Dermis blood vessel endothelial cell (primary cell): ENCODE measurements at places on chromosomes 4 and X.

DNA sequence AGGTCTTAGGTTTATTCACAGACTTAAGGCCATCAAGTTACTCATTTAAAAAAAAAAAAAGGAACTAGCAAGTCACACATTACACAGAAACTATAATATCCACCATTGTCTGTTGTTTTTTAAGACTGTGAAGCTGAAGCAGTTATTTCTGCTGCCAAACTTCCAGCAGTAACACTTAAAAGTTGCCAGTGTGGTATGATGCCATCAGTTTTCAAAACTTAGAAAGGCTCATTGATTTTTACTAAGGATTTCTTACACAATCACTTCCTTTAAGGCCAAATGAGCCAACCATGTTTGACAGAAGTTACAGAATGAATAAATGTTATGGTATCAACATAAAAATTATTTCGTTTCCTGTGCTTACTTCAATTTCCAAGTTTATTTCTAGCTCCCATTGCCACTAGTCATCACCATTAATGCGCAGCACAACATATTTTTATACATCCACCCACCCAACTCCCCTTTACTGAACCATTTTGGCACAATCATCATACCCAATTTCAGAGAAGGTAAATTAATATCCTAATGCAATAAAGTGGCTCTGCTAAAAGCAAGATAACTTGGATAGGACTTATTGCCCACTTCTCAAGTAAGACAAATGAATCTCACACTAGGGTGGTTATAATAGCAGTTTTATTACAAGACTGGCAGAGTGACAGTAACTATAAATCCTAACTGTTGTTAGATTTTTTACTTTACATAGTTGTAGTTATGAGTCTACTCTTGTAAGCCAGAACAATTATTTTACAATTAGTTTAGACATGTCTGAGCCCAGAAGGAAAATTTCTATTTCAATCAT lies 13.1 kb downstream of the PDGFC start:
- no peak for DNase-seq

DNA sequence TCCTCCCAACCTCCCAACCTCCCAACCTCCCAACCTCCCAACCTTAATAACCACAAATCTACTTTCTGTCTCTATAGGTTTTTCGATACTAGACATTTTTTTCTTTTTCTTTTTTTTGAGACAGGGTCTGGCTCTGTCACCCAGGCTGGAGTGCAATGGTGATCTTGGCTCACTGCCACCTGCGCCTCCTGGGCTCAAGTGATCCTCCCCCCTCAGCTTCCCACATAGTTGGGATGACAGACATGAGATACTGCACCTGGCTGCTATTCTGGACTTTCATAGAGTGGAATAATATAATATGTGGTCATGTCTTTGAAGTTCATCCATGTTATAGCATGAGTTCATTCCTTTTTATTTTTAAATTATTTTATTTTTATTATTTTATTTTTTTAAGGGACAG lies 39.5 kb upstream of the ZFX start:
- no peak for DNase-seq

DNA sequence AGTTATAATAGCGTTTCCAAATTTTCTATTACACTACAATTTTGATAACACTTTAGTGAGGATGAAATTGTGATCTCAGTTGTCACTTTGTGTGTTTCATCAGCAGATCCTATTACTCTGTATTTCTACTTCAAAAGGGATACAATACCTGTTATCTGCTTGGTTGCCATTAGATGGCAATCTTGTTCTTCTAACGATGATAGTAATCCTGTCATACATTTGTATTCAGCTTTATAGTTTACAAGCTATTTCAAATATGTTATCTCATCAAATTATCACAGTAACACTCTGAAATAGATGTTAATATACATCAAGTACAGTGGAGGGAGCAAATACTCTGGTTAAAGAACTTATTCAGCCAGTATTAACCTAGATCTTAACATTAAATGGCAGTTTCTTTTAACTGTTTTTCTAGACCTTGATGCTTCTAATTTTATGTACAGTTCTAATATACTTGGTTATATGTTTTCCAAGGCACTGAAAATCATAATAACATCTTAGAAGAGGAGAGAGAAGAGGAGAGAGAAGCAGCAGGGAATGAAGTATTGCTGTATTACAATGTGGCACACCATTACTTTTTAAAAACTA lies 292.0 kb downstream of the CCSER1 start:
- peak; percentile 55 for DNase-seq

DNA sequence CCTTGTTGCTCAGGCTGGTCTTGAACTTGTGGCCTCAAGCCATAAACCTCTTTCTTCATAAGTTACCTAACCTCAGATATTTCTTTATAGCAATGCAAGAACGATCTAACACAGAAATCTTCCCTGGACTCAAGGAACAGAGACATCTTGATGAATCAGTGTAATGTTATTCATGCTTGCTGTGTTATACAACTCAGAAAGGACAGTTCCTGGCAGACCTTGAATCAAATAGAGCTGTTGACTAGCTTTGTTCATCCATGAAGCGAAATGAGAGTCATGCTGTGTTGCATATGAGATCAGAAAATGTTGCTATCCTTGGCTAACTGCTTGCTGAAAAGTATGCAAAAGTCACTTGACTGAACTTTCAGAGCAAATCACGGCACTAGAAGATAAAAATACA lies 72.6 kb upstream of the ARHGAP24 start:
- no peak for DNase-seq

- DNase-seq = no peak
Measured at GRCh38 chrX:17743913-17744312, 6.6 kb downstream of the SCML1 start.

GRCh38 chrX:426881-427280 lies 40.2 kb upstream of the PPP2R3B start:
- no peak for DNase-seq

- DNase-seq = no peak
Measured at GRCh38 chrX:130485870-130486269, 84.1 kb downstream of the RBMX2 start.

DNA sequence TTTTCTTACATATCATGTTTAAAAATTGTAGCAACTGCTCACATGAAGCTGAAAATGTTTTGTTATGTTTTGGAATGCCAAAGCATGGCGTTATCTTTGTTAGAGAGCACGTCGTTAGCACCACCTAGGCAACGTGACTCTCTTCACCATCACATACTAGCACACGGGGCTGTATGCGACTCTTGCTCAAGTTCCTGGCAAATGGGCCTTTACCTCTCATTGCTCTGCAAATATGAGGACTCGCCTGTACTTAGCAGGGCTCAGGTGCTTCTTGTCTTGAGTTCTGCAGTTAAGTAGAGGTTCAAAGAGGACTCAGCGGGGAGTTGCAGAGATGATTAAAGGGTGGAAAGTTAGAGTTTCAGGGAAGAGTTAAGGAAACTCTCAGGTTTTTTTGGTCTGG lies 59.4 kb downstream of the CLCN4 start:
- DNase-seq = no peak

GRCh38 chr4:124711471-124712371 lies 811 bp downstream of the ANKRD50 start:
- peak; percentile 82 for DNase-seq

DNA sequence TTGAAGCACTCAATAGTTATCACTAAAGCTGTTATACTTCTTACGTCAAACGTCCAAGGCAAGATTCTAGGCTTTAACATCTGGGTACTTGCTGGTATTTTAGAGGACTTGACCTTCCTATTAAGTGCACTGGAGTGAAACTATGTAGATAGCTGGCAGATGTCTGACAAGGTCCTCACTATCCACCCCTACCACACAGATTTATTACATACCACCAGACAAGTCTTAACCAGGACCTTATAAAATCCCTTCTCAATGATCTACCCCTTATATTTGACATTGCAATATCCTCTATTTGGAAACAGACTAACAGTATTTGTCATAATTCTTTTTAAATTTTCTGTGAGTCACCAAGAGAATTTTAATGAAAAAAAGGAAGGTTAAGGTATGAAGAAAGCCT lies 78.8 kb downstream of the PDGFC start:
- no peak for DNase-seq

- DNase-seq = no peak
Measured at GRCh38 chrX:134287346-134287745, 50.4 kb downstream of the CCDC160 start.

- peak; percentile 83 for DNase-seq
Measured at GRCh38 chr4:143406523-143406922, 69.8 kb downstream of the GAB1 start.

DNA sequence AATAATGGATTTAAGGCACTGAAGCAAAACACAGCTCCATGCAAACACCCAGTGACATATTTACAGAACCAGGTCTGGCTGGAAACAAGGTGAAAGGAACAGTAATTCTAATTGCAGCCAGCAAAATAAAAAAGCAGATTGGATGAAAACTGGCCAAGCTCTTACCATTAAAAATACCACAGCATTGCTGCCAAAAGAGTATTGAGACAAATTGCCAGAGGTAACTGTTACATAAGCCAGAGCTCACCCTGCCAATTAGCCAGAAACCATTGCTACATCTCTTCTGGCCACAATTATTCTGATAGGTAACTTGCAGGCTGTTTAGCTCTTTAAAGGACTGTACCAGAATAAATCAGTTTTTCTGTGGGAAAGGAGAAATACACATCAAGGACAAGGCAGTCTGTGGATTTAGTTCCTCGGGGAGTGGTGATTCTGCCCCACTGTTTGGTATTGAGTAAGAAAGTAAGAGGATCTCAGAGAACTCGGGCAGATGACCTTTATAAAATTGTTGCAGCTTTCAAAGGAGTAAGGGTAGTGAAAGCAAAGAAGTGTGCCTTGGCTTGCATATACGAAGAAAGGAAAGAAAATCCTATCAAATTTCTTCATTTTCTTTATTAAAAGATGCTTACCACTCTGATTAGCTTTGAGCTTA lies 369.5 kb downstream of the PPP3CA start:
- DNase-seq = no peak

DNA sequence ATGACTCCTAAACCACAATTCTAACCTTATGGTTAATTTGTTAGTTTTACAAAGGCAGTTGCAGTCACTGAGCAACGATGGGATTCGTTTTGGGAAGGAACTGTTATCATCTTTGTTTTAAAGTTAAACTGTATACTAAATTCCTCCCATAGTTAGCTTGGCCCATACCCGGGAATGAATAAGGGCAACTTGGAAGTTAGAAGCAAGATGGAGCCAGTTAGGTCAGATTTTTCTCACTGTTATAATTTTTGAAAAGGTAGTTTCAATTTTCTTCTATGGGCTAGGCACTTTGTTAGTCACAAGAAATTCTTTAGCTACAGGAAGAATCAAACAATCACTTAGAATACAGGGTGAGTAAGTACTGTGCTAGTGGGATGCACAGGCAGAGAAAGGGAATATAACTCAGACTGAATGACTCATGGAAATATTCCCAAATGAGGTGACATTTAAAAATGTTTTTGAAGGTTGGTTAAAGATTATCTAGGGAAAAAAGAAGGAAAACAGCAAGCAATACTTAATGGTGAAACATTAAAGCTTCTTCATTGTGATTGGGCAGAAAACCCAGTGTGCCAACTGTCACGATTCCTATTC lies 153.6 kb downstream of the MAGEB17 start:
- DNase-seq = peak; percentile 0

DNA sequence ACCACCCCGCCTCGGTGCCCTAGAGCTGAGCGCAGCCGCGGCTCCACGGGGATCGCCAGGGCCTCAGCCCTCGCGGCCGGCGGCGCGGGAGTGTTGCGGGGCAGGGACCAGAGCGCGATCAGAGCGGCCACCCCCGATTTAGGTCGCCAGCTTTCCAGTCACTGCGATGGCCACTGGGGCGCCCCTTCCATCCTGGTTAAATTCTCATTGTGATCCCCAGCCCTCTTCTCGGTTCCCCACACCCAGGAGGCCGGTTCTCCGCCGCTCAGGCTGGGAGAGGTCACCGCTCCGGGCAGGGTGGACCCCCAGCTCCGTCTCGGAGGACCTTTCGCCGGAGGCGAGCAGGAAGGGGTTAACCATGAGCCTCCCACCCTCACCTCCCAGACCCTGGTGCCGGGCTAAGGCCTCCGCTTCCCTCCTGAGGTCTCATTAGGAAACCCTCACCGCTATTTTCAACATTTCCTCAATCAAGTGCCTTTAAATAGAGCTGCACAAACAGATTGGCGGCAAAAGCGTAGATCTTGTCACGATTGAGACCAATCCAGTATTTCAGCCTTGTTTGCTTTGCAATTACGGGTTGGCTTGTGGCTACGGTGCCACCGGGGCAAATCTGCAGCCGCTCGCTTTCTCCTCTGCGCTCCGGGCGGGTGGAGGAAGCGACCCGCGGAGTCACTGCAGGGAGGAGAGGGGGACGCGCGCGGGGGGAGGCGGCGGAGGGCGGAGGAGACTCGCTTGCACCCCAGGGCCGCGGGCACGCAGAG lies 8.3 kb upstream of the HAND2 start:
- no peak for DNase-seq

DNA sequence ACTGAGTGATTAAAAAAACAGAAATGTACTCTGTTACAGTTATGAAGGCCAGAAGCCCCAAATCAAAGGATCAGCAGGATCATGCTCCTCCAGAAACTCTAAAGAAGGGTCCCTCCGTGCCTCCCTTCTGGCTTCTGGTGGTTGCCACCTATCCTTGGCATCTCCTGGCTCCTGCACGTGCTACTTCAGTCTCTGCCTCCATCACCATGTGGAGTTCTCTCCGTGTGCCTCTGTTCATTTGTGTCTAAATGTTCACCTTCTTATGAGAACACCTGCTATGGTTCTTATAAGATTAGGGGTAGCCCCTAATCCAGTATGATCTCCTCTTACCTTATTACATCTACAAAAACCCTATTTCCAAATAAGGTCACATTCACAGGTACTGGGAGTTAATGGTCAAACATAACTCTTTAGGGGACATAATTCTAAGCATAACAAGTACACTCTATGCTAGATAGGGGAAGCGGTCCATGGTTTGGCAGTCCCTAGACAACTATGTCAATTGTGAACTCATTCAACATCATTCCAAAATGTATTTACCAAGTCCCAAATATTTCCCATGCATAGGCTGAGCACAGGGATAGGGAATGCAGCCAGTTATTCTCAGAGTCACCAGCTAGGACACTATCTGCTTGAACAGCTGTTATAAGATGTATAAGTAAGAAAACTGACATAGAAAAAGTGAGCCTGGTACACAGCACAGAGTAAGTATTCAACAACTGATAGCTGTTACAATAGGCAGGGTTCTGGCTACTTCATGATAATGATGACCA lies 295.5 kb upstream of the BOD1L1 start:
- DNase-seq = no peak

- no peak for DNase-seq
Measured at GRCh38 chr4:180485407-180485806, 1757.8 kb upstream of the TENM3 start.

- no peak for DNase-seq
Measured at GRCh38 chr4:176363072-176363471, 43.3 kb downstream of the SPCS3 start.

- DNase-seq = no peak
Measured at GRCh38 chrX:129462707-129463106, 60.6 kb downstream of the SMARCA1 start.

GRCh38 chrX:39753293-39753996 lies 344.3 kb downstream of the BCOR start:
- DNase-seq = peak; percentile 89

- no peak for DNase-seq
Measured at GRCh38 chr4:55781812-55782211, 37.8 kb upstream of the EXOC1L start.
